ENCODE measurements at places on chromosomes 11 and 22.

- DNase-seq = no peak
These were observed 13.6 kb downstream of the TRIM29 start for GRCh38 chr11:120124355-120124754.

DNA sequence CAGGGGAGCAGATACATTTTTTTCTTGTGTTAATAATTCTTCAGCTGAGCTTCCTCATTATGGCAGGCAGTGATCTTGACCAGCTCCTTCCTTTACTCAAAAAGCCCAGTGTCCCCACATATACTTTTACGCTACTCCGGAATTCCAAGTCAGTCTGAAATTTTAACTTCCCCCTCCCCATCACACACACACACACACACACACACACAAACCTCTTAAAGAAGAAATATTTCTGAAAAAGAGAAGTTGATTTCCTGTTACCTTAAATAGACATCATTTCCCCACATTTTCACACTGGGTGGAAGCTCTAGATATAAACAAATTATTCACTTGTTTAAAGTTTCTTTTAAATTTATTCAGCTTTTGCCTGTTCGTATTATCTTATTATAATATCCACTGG, 113.9 kb downstream of the DBX1 start:
- no peak for DNase-seq

- DNase-seq = no peak
These were observed 45.8 kb upstream of the FGF3 start for GRCh38 chr11:69864686-69865661.

DNA sequence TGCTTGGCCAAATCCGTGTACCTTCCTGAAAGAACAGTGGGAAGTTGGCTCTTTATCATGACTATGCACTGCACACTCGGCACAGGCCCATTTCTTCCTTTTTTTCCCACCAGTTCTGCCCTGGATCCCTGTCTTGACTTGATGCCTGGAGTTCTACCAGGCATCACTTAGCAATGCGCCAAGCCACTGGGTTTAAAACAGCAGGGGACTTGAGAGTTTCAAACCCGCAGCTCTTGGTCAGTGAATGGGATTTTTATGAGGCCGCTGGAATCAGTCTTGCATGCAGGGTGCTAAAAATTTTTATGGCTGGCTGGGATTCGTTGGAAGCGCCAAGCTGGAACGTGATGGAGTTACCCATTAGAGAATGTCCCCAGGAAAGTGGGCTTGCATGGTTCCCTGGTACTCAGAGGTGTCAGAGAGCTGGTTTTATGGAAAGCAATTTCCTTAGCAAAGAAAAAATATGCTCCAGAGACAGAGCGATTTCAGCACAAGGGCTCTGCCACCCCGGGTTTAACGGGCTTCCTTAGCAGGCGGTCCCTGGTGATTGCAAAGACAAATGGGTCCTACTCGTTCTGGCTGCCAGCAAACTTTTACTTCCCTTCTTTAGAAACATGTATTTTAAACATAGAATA, 432.9 kb downstream of the TENM4 start:
- no peak for DNase-seq

DNA sequence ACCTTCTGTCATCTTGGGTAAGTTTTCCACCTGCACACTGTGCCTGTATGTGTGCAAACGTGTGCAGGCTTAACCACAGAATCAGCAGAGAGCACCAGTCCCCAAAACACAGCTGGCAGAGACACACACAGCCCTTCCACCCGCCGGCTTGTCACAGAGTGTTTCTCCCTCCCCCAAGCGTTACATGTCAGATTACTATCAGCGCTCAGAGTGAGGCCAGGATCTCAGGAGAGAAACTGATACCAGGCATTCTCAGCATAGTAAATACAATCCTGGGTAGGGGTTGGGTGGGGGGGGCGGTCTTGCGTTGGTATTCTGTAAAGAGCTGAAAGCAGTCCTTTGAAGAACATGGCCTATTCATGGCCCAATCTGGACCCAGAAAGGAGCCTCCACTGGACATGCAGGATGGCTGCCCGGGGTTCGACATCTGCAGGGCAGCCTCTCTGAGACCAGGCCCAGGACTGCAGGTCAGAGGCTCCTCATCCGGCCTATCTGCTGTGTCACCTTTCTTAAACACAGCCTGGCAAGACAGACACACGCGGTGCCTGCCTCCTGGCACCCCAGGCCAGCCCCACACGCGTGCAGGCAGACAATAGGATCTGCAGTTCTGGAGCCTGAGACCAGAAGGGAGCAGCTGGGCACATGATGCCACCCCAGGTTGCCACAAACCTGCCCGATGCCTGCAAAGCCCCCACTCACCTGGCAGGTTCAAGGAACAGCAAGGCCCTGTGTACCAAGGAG, 1.7 kb downstream of the OSBPL5 start:
- DNase-seq = no peak

DNA sequence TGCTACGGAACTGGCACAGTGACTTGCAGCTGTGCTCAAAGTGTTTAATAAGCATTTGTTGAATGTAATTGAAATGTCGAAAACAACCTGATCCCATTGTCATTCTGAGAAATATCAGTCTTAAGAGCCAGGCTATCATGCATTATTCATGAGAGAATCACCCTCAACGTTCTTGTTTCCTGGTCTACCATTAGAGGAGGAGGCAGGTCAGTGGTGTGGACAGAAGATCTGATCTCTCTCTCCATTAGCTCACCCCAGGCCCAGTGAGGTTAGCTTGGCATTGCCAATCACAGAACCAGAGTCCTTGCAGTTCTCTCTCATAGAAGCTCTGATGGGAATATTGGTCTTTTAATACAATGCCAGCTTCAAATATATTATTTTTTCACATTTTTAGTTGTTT, 121.1 kb upstream of the SPON1 start:
- DNase-seq = no peak

DNA sequence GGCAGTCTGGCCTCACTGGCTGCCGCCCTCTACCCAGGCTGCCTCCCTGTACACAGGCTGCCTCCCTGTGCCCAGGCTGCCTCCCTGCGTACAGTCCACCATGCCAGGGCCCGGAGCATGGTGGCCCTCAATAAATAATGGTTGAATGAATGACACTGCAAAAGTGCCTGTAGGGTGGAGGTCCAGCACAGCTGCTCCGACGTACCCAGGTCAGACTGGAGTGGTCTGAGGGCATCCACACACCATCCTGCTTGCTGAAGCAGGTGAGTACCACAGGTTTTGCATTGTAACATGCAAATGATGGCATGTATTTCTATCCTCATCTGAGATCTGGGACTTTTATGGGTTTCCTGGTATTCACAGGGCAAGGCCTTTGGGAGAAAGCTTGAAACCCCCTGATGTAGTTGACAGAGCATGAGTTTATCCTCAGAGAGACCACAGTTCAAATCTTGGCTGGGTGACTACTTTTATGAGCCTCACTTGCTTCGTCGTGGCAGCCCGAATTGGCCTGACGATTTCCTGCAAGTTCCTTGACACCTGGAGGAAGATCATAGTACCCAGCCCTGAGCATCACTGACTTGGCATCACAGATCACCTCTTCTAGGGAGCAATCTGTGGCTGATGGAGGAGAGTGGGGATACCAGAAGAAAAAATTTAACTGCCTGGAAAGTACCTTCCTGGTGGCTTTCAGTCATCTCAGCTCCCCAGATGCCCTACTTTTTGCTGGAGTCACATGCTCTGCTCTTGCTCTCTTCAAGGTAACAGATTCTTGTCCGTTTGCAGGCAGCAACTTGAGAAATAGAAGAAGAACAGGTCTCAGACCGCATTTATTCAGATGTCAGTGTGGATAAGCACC, 16.0 kb upstream of the CYB5R3 start:
- no peak for DNase-seq

DNA sequence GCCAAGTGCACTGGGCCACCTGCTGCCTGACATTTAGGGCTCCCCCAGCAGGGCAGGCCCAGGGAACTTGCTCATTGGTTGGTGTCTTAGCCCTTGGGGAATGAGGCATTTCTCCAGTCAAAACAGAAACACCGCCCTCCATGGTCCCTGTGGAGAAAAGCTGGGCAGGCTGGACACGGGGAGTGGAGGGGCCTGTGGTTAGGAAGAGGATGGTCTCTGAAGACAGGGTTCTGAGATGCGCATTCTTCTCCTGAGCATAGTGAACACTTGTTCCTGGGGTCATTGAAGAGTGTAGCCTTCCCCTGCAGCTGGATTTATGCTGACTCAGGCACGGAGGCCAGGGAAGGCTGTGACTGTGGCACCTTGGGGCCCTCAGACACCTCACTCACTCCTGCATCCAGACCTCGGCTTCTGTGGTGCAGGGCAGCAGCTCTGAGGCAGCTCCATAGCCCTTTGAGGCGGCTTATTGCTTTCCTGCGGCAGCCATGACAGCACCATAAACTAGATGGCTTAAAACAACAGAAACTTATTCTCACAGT, 8.2 kb downstream of the TSPAN18 start:
- DNase-seq = no peak

GRCh38 chr22:29715705-29716104, 4.1 kb upstream of the CABP7 start:
- DNase-seq = no peak

- no peak for DNase-seq
These were observed 990 bp upstream of the THRSP start for GRCh38 chr11:78062671-78063070.

DNA sequence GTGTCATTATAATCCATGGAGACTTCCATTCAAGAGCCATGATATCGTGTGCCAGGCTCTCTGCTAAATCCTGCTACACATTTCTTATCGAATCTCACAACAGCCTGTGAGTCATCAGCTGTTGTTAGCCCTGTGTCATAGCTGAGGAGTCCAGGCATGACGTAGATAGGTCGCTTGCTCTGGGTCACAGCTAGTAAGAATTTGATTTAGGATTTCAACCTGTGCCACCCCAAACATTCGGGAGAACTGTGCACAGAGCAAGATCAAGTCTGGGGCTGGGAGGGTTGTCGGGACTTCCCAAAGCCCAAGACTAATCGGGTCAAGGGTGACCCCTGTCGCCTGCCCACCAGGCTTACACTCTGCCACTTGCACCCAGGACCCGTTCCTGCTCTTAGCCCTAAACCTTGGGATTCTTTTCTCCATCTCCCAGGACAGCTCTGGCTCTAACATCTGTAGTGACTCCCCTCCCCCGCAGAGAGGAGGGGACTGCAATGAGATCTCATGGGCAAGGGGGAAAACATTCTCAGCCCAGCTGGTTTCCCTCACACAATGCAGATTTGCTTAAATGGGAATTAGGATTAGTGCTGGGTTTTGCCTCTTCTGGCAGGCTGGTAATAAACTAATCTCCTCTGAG, 34.3 kb downstream of the TSPAN18 start:
- DNase-seq = peak; percentile 47

DNA sequence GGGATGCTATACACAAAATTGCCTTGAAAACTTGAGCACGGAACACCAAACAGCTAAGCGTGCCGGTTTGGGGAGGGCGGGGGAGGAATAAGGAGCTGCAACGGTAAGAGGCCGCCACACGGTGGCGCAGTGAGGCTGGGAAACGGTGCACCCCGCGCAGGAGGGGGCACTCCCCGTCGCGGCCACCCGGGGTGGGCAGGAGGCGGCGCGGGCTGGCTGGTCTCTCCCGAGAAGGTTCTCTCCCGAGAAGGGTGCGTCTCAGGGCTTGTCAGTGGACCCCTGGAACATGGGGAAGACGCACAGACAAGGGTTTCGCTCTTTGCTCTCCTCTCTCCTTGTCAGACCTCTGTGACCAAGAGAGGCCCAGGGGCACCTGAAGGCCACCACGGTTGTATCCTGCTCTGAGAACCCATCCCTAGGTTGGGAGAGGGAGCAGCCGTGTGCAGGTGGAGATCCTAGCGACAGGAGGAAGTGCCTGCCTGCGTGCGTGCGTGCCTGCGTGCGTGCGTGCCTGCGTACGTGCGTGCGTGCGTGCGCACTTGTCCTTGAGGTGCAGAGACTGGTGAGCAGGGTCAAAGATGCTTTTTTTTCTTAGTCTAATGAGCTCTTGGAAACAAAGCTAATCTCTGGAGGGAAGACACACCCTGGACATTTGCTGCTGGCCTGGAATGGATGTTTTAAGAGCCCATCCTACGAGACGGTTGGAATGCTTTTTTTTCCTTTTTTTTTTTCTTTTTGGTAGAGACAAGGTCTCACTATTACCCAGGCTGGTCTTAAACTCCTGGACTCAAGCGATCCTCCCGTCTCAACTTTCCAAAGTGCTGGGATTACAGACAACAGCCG, 18.1 kb upstream of the JAM3 start:
- DNase-seq = peak; percentile 81

DNA sequence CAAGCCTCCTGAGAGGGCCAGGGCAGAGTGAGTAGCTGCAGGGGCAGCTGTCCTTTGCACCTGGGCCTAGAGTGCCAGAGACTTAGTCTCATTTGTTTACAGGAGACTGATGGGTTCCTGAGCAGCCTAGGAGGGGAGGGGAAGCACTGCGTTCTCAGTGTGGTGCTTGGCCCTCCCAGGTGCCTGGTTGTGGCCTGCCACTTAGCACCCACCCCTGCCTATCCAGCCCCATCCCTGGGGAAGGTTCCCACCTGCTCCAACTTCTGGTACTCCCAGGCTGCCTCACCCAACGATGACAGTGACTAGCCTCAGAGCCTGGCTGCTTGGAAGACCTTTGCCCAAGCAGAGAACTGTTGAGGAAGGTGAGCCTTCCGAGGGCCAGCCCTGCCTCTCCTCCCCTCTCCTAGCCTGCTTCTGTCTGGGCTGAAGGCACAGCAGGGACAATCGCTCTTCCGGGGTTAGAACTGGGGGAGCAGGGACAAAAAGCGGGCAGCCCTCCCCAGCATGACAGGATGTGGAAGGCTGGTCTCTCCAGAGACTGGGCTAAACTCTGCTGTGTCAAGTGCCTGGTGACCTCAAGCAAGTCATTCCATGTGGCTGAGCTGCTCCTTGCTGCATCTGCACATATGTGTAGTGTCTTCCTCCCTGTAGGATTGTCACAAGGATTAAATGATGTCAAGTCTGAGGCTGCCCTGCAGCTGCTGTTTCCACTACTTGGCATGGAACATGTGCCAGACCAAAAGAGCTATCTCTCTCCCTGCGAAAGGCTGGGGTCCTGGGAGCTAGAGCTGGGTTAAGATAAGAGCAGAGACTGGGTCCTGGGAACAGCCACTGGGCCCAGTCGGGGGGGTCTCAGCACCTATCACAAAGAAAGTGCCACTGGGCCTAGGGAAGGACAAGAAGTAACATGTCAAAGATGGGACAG, 9.9 kb downstream of the KCNQ1OT1 start:
- DNase-seq = peak; percentile 6

DNA sequence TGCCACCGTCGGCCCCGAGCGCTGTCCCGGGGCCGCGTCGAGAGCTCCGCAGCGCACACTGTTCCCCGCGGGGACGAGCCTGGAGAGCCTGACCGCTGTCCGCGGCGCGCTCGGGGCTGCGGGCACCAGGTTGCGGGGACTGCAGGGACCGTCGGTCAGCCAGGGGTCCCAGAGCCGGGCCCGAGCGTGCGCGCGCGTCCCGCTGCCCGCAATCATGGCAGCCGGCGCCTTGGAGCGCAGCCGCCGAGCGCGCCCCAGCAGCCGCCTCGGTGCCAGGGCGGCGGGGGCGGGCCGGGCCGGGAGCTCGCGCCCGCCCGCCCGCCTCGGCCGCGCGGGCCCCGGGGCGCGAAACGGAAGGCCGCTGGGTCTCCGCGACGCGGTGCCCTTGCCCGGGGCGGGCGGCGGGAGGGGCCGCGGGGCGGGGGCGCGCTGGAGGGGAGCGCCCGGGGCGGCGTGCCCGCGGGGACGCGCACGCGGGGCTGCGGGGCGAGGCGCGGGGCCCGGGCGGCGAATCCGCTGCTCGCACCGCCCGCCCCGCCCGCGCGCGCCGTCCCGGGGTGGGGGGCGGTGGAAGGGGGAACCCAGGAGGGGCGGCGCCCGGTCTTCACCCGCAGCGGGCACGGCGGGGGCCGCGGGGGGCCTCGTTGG, 79.4 kb upstream of the PPARA start:
- peak; percentile 53 for DNase-seq

- no peak for DNase-seq
These were observed 211.7 kb downstream of the NTM start for GRCh38 chr11:131582021-131582525.

All from uterus (tissue), 4 donors.